Immature natural killer cell (primary cell): ENCODE measurements at places on chromosomes 6 and 20.
A peak's percentile ranks its signal among the peaks of the same experiment; 100 is the strongest.

DNA sequence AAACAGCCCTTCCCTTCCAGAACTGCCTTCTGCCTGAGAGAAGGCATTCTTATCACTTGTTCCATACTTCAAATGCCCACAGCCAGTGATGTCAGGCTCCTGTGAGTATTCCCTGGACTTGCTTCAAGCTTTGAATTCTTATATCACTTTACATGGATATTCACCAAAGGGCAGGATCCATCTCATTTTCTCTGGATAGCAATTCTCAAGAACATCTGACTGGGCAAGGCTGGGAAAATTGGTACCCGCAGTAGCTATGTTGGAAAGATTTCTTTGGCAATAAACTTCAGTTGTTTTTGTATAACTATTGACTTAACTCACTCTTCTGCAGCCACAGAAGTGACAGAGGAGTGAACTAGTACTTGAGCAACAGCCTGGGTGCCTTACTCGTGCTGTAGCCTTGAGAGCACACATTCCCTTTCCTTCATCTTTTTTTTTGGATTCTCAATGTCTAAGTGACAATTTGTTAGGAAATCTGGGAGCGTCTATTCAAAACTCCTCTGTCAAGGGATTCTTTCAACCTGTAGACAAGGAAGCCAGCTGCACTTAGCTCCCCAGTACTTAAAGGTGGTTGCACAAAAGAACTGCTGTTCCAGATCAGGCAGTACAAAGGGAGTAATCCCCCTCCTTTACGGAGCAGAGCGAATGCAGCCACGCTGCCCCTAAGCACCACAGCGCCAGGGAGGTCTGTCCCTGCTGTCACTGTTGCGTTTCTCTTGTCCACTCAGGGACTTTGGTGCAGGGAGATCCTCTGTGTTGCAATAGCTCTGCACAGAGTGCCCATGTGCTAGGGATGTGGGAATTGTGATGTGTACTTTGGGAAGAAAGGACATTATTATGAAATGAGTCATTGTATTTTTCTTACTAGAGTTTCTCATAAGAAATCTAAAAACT is 69.6 kb downstream of the JAG1 start:
- peaks cover 16% of the 10 kb centered on the region for H3K36me3 ChIP-seq
- H3K27ac ChIP-seq = no peak overlapping the region
- peaks cover 2% of the 10 kb centered on the region for H3K27me3 ChIP-seq
- H3K4me1 ChIP-seq = peaks cover 29% of the 10 kb centered on the region

DNA sequence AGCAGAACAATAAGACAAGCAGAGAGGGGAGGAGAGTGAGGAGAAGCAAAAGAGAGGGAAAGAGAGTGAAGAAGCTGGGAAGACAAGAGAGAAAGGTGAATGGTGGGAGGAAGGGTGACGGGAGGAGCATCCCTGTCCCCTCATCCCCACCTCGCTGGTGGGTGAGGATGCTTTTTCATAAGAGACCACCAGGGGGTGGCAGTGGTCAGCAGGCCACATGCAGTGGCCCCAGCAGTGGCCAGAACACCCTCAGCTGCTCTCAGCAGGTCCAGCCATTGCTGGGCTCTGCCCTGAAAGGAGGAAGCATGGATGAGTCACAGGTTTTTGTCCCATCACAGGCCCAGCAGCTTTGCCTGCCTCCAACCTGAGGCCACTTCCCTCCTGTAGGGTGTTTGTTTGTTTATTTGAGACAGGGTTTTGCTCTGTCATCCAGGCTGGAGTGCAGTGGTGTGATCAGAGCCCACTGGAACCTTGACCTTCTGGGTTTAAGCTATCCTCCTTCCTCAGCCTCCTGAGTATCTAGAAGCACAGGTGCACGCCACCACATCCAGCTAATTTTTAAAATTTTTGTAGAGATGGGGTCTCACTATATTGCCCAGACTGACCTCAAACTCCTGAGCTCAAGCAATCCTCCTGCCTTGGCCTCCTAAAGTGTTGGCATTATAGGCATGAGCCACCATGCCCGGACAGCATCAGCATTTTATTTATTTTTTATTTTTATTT is 24.0 kb downstream of the FGD2 start:
- peak; percentile 61 for DNase-seq
- H3K27me3 ChIP-seq = no peaks in the 10 kb centered on the region
- H3K4me3 ChIP-seq = peak overlapping the region; percentile 40
- H3K27ac ChIP-seq = peak overlapping the region; percentile 56

GRCh38 chr6:132866762-132867449 is 52.5 kb downstream of the RPS12 start:
- H3K4me1 ChIP-seq = no peaks in the 10 kb centered on the region
- no peak overlapping the region for H3K27ac ChIP-seq
- peaks cover 4% of the 10 kb centered on the region for H3K27me3 ChIP-seq
- H3K36me3 ChIP-seq = no peaks in the 10 kb centered on the region

DNA sequence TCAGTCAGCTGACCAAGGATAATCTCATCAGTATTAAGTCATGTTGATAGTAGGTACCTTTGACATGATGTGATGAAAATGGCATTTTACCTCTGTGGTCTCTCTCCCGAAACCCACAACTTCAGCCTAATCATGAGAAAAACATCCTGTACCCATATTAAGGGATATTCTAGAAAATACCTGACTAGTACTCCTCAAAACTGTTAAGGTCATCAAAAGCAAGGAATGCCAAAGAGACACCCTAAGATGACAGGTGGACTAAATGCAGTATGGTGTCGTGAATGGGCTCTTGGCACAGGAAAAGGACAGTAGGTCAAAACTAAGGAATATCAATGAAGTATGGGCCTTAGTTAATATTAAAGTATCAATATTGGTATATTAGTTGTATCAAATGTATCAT is 221.4 kb downstream of the PLCB1 start:
- no peak overlapping the region for H3K4me3 ChIP-seq
- H3K27me3 ChIP-seq = no peaks in the 10 kb centered on the region
- peaks cover 8% of the 10 kb centered on the region for H3K36me3 ChIP-seq
- no peak overlapping the region for H3K27ac ChIP-seq

GRCh38 chr20:32189691-32190615 is 17.6 kb downstream of the PLAGL2 start:
- peak overlapping the region; percentile 87 for H3K4me3 ChIP-seq
- H3K36me3 ChIP-seq = no peaks in the 10 kb centered on the region
- peaks cover 2% of the 10 kb centered on the region for H3K27me3 ChIP-seq
- peak; percentile 63 for DNase-seq
- H3K27ac ChIP-seq = peak overlapping the region; percentile 84

DNA sequence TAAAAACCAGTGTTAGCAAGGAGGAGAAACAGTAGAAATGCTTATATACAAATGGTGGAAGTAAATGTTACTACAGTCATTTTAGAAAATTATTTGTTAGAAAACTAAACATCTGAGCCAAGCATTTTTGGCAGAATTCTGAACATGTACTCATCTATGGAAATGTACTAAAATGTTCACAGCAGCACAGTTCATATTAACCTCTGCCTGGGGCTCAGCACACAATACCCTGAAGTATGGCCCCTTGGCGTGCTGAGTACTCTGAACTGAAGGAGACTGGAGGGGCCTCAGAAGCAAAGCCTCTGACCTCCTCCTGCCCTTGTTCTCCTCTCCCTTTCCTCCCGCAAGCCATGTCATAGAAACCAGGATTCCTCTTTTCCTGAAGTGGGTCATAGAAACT is 66.2 kb upstream of the RALGAPA2 start:
- no peak for DNase-seq
- H3K4me3 ChIP-seq = no peak overlapping the region
- H3K27me3 ChIP-seq = no peaks in the 10 kb centered on the region
- no peak overlapping the region for H3K27ac ChIP-seq

GRCh38 chr20:47353692-47354463 is 2.6 kb downstream of the ZMYND8 start:
- H3K4me1 ChIP-seq = peaks cover 21% of the 10 kb centered on the region
- no peaks in the 10 kb centered on the region for H3K36me3 ChIP-seq

GRCh38 chr6:80959034-80959433 is 793.4 kb downstream of the TENT5A start:
- no peak overlapping the region for H3K4me3 ChIP-seq
- no peaks in the 10 kb centered on the region for H3K4me1 ChIP-seq
- no peaks in the 10 kb centered on the region for H3K27me3 ChIP-seq

- peak overlapping the region; percentile 71 for H3K4me3 ChIP-seq
- H3K36me3 ChIP-seq = no peaks in the 10 kb centered on the region
- H3K27me3 ChIP-seq = peaks cover 51% of the 10 kb centered on the region
- peak; percentile 88 for DNase-seq
These were observed 35.3 kb downstream of the TOX2 start for GRCh38 chr20:43949741-43950618.

- H3K4me3 ChIP-seq = no peak overlapping the region
- H3K27me3 ChIP-seq = peaks cover 4% of the 10 kb centered on the region
- no peaks in the 10 kb centered on the region for H3K36me3 ChIP-seq
- H3K4me1 ChIP-seq = peaks cover 5% of the 10 kb centered on the region
- H3K27ac ChIP-seq = no peak overlapping the region
- DNase-seq = no peak
These were observed 103.5 kb upstream of the CARMIL1 start for GRCh38 chr6:25175681-25176080.
